ENCODE measurements at places on chromosomes 12 and 14.
A peak's percentile ranks its signal among the peaks of the same experiment; 100 is the strongest.

DNA sequence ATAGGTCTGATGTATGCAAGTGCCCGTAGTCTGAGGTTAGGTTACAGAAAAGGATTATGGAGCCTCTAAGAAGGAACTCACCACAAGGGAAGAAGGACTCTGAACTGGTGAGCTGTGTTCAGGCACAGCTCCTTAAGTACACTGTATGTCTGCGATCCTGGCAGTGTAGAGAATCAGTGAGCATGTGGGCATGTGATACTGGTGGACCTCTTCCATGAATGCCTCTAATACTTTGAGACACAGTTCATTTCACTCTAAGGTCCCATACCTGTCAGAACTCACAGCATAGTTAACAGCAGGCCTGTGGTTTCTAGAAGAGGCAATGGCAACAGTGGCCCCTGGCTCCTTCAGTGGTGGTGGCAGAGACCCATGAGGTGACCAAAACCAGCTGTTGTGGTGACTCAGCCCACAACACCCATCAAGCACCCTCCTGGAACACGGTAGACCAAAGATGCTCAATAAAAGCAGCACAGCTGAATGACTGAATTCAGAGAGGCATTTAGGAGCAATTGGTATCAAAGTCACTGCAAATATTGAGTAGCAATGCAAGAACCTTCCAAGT, 6.9 kb upstream of the OR6J1 start:
- peak; percentile 1 for DNase-seq

DNA sequence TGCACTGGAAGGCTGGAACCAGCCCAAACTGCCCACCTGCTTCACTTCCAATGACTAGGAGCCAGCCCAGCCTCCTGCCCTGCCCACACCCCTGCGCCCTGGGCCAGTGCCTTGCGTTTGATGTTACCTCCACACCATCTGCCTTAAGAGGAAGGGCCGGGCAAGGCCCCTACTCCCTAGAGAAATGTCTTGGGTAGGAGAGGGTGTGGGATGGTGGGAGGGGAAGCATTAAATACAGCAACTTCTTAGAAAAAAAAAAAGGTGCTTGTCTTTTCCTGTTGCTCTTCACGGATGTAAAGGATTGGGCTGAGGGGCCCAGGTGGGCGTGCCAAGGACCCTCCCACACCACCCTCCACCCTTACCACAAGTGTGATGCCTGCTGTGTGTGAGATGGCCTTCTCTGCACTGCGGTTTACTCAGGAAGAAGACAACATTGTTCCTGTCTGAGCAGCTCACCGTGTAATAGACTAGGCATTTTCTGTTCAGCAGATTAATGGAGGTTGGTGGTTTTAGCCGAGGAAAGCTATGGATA, 99.9 kb downstream of the NINJ2 start:
- peak; percentile 63 for DNase-seq

DNA sequence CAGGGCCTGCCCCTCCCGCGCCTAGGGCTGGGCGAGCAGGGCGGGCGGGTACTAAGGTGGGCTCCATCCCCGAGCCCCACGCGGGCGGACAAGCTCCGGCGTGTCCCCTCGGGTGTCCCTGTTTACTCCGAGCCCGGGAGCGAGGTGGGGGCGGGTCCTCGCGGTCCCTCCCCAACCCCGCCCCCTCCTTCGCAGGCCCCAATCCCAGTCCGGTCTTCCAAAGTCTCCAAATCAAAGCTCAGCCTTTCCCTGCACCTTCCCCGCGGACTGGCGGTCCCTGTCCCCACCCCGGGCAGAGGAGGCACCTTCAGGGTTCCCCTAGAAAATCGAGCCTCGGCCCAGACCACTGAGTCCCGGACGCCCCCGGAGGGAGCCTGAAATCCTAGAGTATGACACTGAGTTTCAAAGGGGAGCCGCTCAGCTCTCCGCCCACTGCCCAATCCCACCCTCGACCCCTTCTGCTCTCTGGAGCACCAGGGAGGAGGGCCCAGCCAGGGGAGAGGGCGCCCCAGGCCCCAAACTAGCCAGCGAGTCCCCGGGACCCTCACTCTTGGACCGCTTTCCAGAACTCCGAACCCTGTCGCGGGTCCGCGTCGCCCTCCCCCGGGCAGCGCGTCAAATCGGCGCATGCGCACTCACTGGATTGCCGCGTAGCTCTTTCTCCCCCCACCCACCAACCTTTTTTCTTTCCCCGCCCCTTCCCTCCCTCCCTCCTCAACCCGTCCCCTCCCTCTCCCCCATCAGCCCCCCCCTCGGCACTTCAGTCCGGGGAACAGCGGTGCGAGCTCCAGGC, at the start of gene LRP1:
Gene LRP1, plus strand, starts transcription at position 758 of the 793 bp plus-strand sequence. CDS start 482 bp downstream, outside the sequence.
- peak; percentile 51 for DNase-seq

GRCh38 chr14:51677266-51677665, 25.6 kb downstream of the FRMD6 start:
- no peak for DNase-seq

DNA sequence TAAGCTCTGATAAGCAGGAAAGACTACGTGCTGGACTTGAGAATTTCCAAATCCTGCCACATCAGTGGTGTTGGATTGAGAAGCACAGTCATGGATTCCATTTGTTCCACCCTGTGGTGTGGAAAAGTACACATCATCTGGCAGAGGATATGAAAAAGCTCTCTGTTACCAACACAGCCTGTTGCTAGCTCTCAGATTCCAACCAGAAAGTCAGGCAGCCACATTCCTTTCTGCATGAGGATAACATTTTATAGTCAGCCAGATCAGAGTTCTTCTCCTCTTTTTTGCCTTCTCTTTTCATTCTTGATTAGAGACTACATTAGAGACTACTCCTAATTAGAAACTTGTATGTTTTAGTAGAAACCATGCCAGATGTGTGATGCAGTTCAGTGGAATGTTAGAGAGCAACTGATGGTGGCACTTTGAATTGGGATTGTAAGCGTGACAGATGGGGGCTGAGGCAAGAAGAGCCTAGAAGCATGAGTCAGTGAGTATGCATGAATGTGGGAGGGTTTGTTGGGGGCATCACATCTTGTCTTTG, 61.2 kb upstream of the STXBP6 start:
- DNase-seq = no peak
